Psoas muscle (tissue), 8 donors: ENCODE measurements at places on chromosomes 12 and 14. TPM values are rescaled to one million over a fixed set of nuclear protein-coding genes. Genes with fewer than 3 reads are reported as not detected.

The FOXG1 gene
- 5.5 TPM for total RNA-seq

GRCh38 chr14:76832503-76832988 is 6.3 kb downstream of the LRRC74A start:
- DNase-seq, result no peak

- DNase-seq, result no peak
Observed at GRCh38 chr12:25655702-25656101, 102.6 kb upstream of the LMNTD1 start.

DNA sequence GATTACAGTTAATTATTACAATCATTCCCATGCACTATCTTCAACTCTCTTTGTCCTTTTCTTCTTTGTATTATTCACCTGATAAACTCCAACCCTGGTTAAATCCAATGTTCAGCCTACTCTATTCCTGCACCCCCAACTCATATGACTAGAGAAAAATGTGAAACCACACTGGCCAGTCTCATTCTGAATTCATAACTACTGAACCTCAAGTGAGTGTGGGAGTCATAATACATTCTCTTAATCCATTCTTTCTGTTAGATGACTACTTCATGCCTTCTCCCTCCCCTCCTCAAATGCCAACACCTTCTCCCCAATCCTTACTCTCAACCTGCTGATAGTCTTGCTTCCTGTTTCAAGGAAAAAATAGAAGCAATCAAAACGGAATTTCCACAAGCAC is 22.3 kb upstream of the ITPR2 start:
- no peak for DNase-seq

- no peak for DNase-seq
Observed at GRCh38 chr12:96850676-96851075, 56.4 kb upstream of the NEDD1 start.

- DNase-seq, result peak; percentile 66
Observed at GRCh38 chr12:31728289-31728916, 418 bp downstream of the AMN1 start.

- no peak for DNase-seq
Observed at GRCh38 chr12:130715998-130716968, at the start of gene RIMBP2. Gene RIMBP2 (minus strand): TSS chr12:130716299. CDS start chr12:130479013, 237,286 bp downstream.

The PDZRN4 gene
- not detected for total RNA-seq

The TAS2R20 gene
- total RNA-seq, result 0.26 TPM

DNA sequence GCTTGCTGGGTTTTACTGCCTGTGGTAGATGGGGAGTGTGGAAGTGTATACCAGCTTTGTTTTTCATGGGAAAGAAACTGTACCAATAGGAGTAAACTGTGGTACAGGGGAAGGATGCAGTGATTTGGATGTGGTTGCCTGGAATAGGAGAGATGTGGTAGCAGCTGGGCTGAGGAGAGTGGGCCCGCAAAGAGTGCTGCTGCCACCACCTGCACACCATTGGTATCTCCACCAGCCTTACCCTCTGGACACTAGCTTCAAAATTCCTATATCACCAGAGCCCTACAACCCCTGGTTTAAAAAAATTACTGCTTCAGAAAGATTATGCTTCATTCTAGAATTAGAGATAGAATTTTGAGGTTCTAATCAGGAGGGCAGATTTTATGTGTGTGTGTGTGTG is 53.6 kb downstream of the AKAP6 start:
- DNase-seq, result no peak

GRCh38 chr14:59882957-59883356 is 12.4 kb upstream of the RTN1 start:
- no peak for DNase-seq

The CPNE6 gene
- total RNA-seq, result not detected

The CAPZA3 gene
- not detected for total RNA-seq

The ACSM4 gene
- total RNA-seq, result not detected

GRCh38 chr14:50399251-50400032 is 2.8 kb upstream of the CDKL1 start:
- no peak for DNase-seq

DNA sequence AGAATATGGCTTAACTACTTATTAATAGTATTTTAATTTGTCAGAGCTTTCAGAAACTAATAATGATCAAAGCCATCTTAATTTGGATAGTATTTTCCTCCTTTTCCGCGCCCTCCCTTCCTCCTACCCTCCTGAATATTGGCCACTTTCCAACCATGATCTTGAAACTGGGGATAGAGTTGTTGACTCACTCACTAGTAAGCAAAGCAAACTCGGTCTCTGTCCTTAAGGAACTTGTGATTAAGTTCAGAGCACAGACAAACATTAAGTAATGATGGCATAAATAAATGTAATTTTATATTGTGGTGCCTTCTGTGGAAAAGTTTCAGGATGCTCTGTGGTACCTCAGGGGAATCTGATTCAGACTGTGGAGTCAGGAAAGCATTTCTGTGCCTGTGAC is 75.7 kb downstream of the LRRK2 start:
- DNase-seq, result no peak

- no peak for DNase-seq
Observed at GRCh38 chr14:32606301-32606700, 277.2 kb downstream of the AKAP6 start.

- DNase-seq, result no peak
Observed at GRCh38 chr14:63933110-63933509, 80.3 kb downstream of the SYNE2 start.

The PRB2 gene
- total RNA-seq, result not detected

GRCh38 chr12:48965298-48965838 is 6.2 kb downstream of the WNT10B start:
- DNase-seq, result no peak

The MVK gene
- 7.7 TPM for total RNA-seq

DNA sequence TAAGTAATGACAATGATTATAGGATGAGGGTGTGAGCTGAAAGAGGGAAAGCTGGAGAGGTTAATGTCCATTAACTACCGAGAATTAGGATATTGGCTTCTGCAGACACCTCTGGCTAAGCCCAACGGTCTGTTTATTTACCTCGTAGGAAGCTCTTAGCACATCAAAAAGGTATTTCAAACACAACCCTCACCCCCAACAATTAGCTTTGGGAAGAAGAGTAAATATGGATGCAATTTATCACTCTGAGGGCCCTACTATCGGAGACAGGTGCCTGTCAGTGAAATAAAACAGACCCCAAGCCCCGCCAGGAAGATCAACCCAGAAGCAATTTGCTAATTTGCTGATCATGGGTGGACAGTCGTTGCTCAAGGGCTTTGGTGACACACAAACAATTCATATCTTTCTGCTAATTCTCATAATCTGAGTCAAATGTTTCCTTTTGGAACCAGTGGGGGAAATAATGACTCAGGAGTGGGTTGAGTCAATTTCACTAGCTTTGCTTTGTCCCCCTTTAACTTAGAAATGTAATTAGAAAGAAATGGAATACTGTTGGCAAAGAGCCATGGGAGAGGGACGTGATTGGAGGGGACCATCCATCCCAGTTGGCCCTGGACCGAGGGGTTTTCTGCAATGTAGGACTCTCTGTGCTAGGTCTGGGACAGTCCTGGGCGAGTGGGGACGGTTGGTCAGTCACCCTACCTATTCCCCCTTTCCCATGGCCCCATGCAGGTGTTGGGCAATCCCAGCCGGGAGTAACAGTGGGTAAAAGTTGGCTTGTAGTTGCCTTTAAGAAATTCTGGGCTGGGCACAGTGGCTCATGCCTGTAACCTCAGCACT is 99.1 kb upstream of the MED13L start:
- no peak for DNase-seq

The GPR162 gene
- 0.50 TPM for total RNA-seq

- no peak for DNase-seq
Observed at GRCh38 chr14:90168425-90169105, 87.8 kb upstream of the PSMC1 start.

- peak; percentile 59 for DNase-seq
Observed at GRCh38 chr12:123270214-123271000, 1.2 kb downstream of the CDK2AP1 start.

DNA sequence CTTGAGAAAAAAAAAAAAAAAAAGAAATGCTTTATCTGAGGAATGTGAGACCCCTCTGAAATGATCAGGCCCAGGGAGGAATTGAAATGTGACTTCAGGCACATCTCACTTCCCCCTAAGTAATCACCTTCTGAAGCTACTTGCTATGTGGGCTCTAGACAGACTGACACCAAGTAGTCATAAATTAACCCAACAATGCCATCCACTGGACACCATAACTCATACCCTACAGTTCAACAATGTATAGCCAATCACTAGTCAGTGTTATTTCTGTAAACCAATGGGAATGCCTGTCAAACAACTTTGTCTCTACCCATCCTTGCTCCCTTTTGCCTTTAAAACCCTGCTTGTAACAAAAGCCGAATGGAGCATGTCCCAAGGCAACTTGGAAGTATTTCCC is 182.7 kb upstream of the TMPO start:
- DNase-seq, result no peak

- peak; percentile 52 for DNase-seq
Observed at GRCh38 chr14:61894452-61895077, 132.3 kb downstream of the SNAPC1 start.

DNA sequence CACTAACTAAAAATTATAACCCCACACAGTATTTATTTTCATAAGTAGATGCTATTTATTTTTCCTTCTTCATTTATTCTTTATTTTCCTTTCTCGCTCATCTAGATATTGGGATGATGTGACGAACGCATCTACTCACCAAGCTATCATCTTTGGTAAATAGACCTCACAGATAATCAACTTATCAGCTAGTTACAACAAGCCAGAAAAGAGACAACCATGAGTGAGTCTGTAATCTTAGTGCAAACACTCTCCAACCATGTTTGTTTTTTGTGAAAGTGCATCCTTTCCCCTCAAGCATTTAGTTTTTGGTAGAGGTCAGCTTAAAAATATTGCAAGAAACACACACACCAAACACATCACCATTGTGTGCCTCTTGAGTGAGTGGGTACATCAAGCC is 84.9 kb downstream of the SLC25A21 start:
- DNase-seq, result no peak

The ASCL1 gene
- not detected for total RNA-seq

The KERA gene
- total RNA-seq, result not detected

- DNase-seq, result no peak
Observed at GRCh38 chr14:50957296-50957695, 13.0 kb upstream of the PYGL start.

DNA sequence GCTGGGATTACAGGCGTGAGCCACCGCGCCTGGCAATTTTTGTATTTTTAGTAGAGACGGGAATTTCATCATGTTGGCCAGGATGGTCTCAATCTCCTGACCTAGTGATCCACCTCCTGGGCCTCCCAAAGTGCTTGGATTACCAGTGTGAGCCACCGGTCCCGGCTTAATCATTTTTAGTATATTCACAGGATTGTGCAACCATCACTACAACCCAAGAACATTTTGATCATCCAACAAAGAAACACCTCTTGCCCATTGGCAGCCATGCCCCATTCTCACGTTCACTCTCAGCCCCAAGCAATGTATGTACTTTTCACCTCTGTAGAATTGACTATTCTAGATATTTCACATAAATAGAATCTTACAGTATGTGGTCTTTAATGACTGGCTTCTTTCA is 19.9 kb downstream of the SP1 start:
- DNase-seq, result no peak

DNA sequence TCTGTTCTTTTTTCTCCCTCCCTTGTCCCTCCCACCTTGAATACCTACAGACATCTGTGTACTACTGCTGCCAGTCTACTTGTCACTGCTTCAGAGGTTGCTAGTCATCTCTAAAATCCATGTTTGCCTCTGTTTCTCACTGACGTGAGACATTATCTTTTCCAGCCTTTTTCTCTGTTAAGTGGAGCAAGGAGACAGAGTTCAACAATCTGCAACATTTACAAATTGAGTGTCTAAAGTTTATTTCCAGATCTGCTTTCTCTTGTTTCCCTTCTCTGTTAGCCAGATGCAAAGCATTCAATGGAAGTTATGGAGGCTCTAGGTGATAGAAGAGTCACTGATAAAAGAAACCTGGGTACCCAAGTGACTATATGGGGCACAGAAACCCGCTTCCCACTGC is 47.5 kb upstream of the CNTN1 start:
- no peak for DNase-seq

DNA sequence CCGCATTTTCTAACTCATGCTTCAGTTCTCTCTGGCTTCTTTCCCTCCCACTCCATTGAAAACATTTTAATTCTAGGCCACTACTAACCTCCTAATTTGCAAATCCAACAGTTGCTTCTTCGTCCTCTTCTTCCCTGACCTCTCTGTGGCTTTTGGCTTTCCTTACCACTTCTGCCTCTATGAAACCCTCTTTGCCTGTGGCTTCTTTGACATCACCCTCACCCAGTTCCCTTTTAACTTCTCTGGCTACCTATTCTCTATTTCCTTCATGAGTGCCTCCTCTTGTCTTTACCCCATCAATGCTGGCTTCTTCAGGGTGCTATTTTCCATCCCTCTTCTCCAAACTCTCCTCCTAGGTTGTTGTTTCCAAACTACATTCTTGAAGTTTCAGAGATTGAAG is 4.4 kb upstream of the HCFC2 start:
- no peak for DNase-seq

DNA sequence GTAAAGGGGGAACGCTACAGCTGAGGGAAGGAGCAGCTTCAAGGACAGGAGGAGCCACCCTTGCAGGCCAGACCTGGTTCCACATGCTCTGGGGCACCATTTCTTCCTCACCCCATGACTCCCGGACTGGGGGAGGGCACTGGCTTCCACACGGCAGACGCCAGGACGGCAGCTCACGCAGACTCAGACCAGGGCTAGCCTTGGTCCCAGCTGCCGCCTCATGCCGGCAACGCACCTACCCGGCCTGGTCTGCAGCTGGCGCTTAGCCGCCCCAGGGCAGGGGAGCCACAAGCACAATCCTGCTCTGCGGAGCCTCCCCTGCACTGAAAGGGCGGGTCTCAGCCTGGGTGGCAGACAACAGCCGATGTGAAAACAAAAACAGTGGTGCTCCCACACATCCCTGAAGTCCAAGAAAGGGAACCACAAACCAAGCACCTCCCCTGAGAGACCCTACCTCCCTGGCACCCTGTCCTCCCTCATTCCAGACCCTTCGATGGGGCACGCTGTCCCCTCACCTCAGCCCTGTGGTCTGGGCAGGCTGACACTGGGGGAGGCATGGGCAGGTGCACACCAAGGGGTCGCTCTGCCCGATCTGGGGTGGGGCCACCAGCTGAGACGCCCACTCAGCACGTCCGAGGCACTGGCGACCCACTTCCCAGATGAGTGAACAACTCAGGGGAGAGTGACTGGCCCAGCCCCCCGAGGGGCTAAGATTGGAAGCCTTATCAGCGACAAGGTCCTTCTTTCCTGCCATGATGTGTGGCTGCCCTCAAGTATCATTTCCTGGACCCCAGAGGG is 65.0 kb downstream of the CHGA start:
- peak; percentile 46 for DNase-seq
